Left colon (tissue), 2 donors: ENCODE measurements at places on chromosomes 5 and 9.

DNA sequence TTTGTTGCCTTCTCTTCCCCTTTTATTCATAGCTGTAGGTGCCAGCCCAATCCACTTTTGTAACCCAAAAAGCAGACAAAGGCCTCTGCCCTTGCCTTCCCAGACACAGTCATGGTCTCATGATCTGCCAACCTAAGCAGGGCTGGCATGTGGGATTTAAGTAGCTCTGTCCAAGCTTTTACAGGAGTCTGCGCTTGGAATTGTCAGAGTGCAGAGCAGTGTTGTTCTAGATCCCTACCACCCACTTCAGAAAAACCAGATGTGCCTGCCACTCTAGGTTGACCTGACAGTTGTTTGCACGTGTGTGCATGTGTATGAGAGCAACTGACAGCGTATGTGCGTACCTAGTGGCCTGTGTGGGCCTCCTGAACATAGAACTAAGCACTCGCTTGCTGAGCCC, 87.8 kb upstream of the SPRY4 start:
- DNase-seq = no peak

GRCh38 chr5:91121347-91121993, 261.6 kb downstream of the ARRDC3 start:
- DNase-seq = no peak

- DNase-seq = no peak
Measured at GRCh38 chr5:45376417-45376816, 319.8 kb downstream of the HCN1 start.

- DNase-seq = no peak
Measured at GRCh38 chr5:171579976-171580411, 160.5 kb downstream of the FGF18 start.

DNA sequence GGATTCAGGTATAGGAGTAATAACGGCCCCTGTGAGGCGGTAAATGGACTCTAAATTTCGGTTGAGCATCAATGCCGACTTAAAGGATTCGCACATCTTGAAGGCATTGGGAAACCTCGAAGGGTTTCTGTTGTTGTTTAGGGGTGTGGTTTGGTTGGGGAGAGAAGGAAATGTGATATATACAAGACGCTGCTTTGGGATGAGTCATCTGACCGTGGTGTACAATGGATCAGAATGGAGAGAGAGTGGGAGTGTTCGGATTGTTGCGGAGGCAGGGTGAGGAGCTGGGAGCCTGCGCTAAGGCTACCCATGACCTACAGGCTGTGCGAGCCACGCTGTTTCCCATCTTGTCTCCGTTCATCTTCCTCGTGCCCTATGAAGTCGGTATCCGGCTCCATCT, 60.4 kb upstream of the ERCC6L2 start:
- DNase-seq = no peak

GRCh38 chr9:35976726-35977125, 18.8 kb upstream of the OR2S2 start:
- DNase-seq = no peak

- DNase-seq = no peak
Measured at GRCh38 chr9:20307621-20308020, 314.7 kb downstream of the MLLT3 start.

DNA sequence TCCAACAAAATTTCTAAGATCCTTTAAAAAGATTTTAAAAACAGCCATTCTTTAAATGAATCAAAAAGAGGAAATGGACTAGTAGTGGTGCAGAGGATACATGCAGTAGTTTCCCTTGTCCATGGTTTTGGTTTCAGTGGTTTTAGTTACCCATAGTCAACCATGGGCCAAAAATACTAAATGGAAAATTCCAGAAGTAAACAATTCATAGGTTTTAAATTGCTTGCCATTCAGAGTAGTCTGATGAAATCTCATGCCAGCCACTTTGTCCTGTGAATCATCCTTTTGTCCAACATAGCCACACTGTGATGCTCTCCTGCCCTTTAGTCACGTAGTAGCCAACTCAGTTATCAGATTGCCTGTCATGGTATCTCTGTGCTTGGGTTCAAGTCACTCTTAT, 286.1 kb downstream of the ANXA1 start:
- no peak for DNase-seq

GRCh38 chr5:173498739-173499470, 117.5 kb downstream of the BOD1 start:
- DNase-seq = no peak

GRCh38 chr9:121955649-121956048, 137.5 kb downstream of the TTLL11 start:
- no peak for DNase-seq

- DNase-seq = peak; percentile 56
Measured at GRCh38 chr5:137822158-137822764, 45.4 kb upstream of the MYOT start.

- no peak for DNase-seq
Measured at GRCh38 chr9:22373636-22374035, 73.0 kb upstream of the DMRTA1 start.

GRCh38 chr9:34125681-34126206, 754 bp downstream of the DCAF12 start:
- DNase-seq = peak; percentile 18

DNA sequence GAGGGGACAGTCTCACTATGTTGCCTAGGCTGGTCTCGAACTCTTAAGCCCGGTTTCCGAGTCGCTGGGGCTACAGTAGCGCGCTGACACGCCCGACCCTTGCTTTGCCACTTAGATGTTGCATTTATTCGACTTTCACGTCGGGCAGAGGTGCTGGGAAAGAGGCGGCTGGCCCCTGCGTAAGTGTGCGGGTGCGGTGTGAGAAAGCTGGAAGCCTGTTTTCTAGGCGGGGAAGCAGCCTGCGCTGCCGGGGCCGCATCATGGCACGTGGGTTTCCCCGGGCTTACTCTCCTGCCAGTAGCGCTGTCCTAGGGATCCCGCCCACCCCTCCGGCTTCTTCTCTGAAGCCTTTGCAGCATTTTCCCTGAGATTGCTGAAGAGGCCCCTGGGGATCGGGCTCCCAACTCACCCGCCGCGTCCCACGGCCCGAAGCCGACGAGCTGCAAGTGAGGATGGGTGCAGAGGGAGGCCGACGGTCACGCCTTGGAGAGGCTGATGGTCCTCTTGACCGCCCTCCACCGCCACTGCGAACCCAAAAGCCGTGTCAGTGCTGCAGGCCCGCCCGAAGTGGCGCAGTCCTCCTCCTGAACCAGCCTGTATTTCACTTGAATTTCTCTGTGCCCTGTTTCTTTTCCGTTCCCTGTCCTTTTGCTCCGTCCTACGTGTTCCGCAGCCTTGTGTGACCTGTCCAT, 5.8 kb upstream of the TRIM41 start:
- peak; percentile 56 for DNase-seq

DNA sequence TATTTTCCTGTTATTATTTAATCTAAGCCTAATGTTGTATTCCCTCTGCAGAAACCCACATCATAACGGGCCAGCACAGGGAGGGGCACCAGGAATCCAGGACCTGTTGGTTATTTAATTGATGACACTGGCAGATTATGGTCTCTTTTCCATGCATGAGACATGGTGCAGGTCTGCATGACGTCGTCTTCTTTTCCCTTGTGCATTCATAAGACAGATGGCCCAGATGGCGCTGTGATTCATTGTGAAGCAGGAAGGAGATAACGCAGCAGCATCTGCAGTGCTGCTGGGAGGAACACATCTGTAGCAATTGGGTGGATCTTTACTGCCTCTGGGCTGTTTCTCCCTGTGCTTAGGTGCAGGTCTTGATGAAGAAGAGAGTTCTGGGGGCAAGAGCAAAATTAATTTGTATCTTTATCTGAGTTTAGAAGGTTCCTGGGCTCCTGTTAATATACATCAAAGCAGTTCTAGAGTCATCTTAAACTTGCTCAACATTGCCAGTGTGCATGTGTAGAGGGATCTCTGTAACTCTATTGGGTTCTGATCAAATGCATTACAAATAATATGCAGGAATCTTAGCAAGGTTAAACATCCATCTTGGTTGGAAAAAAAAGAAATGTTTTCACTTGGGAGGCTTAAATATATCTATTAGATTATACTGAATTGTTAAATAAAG, 176.1 kb downstream of the PCSK1 start:
- peak; percentile 37 for DNase-seq

DNA sequence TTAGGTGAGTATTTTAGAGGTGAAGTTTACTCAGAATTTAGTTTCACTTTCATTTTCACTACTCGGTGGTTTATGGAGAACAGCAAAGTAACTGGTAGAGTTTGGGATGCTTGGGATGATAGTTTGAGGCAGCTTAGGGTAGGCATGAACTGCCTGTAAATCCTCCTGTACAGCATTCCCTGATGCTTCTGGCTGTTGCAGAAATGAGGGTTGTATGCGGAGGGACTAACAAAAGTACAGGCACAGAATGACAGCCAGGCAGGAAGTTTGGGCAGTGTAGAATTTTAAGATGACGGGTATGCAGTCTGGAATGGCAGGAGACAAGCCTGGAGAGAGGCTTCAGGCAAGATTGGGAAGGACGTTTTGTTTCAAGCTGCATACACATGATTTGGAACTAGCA, 48.0 kb upstream of the FAM120AOS start:
- no peak for DNase-seq

- no peak for DNase-seq
Measured at GRCh38 chr5:90909940-90910339, 351.3 kb downstream of the ADGRV1 start.

GRCh38 chr5:18220631-18221030, 586.4 kb downstream of the TAF11L14 start:
- DNase-seq = no peak

- no peak for DNase-seq
Measured at GRCh38 chr5:141362719-141363118, 1.2 kb upstream of the PCDHGA5 start.

GRCh38 chr5:71974165-71974564, 133.1 kb upstream of the MAP1B start:
- DNase-seq = no peak

- DNase-seq = no peak
Measured at GRCh38 chr5:112554101-112554977, 135.3 kb upstream of the EPB41L4A start.

GRCh38 chr9:109520475-109521132, 22.5 kb upstream of the PTPN3 start:
- peak; percentile 66 for DNase-seq

DNA sequence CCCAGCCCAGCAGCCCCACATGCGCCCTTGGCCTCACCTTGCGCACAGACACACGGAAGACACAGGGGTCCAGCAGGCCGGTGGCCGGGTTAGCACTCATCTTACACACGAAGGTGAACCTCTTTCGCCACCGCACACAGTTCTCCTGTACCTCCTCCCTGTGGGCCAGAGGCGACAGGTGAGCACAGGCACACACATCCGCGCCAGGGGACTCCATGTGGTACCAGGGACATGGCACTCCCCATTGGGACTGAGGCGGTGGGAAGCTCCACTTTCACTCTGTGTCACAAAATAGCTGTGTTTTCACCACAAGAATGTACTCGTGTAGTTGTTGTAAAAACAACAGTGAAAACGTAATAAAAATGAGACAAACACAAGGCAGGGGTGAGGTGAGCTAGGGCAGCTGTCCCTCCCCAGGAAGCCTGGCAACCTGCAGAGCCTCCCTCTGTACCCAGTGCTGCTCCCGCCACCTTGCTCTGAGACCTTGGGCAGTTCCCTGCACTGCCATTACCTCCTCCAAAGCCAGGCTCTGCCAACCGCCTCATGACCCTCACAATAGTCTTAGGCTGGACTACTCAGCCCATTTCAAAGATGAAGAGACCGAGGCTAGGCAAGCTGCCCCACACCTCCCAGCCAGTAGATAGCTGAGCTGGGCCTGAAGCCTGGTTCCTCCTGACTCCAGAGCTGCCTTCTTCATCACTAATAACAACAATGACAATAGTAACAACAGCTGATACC, 16.3 kb upstream of the DPM2 start:
- no peak for DNase-seq

- DNase-seq = no peak
Measured at GRCh38 chr5:6781716-6782115, 68.5 kb downstream of the TENT4A start.

DNA sequence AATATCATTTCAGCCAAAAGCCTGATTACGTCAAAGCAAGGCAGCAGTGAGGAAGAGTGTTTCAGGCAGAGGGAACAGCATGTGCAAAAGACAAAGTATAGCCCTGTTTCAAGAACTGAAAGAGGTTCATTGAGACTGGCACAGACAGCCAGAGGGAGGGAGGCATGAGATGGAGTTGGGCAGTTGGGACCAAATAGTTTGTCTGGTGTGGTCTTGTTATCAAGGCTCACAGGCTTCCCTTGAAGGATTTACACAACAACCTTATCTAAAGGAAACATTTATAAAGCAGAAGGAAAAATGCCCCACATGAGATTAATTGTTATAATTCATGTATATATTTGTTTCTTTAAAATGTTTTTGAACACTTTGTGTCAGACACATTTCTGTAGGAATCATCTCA, 253.3 kb downstream of the DMAC1 start:
- no peak for DNase-seq

DNA sequence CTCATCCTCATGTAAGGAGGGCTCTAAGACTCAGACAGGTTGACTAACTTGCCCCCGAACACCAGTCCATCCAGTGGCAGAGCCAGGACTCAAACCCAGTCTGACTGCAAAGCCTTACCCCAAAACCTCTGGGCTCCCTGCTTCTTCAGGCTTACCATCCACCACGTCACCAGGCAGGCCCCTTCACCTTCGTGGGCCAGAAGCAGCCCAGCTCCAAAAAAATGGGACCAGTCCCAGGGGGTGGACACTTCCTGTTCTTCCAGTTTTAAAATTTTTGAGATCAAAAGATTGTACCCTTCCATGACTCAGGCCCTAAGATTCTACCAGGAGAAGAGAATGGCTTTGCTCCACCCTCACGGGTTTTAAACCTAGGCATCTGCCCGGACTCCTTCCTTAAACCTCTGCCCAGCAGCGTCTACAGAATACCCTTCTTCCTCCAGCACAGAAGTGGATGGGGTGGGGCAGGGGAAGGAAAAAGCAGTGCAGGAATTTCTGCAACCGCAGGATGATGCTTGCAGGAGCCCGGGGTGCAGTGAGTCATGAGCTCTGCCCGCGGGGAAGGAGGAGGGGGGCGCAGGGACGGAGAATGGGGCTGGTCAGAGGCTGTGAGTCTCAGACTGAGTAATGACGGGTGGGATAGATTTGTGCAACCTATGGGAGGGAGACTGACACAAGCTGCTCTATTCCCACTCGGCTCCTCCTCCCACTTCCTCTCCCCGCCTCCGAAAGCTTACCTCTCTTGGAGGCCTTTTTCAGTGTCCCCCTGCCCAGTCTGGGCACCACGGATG, 50.4 kb upstream of the STXBP1 start:
- DNase-seq = peak; percentile 87

DNA sequence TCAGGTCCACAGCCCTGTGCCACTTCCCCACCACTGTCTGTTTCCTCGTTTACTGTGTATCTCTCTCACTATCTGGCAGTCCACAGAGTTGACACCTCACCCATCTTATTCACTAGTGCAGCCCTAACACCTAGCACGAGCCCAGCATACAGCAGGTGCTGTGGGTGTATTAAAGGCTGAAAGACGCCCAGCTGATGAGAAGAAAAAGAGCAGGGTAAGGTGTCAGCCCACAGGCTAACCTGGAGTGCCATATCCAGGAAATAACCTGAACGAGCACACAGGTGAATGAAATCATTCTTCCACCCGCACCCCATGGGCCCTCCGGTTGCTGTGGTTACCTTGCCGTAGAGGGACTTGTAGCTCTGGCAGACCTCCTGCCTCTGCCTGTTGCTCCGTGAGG, 18.6 kb downstream of the ANXA6 start:
- no peak for DNase-seq
